ENCODE measurements at places on chromosomes 4 and X.

DNA sequence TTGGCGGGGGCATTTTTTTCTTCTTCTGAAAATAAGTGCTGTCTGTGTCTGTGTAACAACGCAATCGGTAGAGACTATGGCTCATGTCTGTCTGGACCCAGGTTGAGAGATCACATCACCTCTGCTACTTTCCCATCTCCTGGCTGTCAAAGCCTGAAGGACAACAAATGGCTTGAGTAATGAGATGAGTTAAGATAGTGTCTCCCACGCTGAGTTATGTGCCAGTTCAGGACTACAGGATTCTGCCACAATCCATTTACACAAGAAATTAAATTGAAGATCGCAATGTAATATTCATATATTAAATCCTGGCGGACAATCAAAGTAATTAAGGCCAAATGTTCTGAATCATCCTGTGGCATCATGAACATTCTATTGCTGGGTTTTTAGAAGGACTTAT is 16.5 kb upstream of the ARHGAP36 start:
- no peak for DNase-seq

GRCh38 chr4:79198951-79199587 is 126.8 kb downstream of the NAA11 start:
- no peak for DNase-seq

- DNase-seq, result no peak
Observed at GRCh38 chr4:26178854-26179253, 142.0 kb upstream of the RBPJ start.

DNA sequence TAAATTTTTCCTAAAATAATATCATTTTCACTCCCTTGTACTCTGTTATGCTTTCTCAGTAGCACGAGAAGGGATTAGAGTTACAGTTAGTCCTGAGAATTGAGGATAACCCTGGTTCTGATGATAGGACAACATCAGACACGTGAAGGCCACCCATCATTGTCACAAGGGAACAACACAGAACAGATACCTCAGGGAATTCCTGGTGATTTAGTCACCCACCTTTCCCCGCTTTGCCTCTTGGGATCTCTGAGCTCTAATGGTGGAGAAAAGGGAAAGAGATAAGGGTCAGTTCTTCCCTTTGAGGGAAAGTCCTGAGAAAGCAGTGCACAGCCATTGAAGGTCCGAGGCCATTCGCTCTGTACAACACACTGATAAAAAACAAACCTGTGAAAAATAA is 112.3 kb upstream of the GALNT7 start:
- DNase-seq, result no peak

DNA sequence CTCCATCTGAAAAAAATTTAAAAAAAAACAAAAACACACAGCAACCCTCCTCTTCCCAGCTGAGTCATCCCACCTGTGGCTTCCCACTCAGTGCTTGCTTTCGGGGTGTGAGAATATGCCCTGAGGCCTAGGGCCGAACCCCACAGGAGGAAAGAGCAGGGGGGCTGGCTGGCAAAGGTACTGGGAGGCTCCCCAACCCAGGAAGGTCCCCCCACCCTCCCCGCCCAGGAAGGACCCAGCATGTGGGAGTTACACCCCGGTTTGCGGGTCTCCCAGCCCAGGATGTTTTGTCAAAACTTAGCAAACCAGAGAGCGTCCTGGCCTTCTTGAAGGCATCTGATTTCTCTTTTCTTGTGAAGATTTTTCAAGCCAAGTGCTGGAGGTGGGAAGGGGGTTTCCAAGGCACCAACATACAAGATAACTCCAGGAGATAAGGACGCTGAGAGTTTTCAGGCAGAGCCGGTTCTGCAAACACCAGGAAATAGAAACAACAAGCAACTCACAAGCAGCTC is 25.7 kb upstream of the CSF2RA start:
- no peak for DNase-seq

DNA sequence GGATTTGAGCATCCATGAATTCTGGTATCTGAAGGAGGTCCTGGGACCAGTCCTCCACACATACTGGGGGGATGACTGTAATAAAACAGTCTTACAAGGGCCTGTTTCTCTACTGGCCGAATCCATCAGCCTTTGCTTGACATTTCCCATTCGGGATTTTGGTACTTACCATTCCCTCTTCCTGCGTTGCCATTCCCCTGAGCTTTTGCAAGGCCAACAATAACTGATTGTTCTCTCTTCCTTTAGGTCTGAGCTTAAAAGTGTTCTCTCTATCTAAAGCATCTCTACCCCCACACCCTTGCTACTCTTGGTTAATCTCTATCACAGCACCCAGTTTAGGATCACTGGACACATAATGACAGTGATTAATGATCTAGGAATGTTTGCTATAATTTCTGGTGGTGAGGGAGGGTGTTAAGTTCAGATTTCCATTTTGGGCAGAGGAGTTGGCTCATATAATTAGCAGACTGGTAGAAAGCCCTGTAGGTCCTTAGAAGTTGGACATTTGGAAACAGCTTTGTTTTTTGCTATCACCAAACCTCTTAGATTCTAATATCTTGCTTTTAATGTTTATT is 29.4 kb downstream of the TMA16 start:
- DNase-seq, result no peak

DNA sequence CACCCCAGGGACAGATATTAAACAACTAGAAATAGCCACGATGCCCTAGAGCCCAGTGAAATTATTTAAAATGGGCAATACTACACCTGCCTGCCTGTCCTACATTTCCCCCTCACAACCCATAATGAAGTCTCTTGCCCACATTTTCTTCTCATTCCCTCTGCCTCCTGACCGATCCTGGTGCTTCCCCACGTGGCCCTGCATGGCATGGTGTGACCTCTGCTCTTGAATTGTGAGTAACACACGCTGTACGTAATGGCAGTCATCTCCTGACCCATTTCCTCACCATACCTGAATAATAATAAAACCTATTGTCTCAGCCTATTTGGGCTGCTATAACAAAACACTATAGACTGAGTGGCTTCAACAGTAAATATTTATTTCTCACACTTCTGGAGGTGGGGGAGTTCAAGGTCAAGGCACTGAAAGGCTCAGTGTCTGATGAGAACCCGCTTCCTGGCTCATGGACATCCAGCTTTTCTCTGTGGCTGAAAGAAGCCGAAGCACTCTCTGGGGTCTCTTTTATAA is 77.0 kb upstream of the ENPP6 start:
- no peak for DNase-seq

DNA sequence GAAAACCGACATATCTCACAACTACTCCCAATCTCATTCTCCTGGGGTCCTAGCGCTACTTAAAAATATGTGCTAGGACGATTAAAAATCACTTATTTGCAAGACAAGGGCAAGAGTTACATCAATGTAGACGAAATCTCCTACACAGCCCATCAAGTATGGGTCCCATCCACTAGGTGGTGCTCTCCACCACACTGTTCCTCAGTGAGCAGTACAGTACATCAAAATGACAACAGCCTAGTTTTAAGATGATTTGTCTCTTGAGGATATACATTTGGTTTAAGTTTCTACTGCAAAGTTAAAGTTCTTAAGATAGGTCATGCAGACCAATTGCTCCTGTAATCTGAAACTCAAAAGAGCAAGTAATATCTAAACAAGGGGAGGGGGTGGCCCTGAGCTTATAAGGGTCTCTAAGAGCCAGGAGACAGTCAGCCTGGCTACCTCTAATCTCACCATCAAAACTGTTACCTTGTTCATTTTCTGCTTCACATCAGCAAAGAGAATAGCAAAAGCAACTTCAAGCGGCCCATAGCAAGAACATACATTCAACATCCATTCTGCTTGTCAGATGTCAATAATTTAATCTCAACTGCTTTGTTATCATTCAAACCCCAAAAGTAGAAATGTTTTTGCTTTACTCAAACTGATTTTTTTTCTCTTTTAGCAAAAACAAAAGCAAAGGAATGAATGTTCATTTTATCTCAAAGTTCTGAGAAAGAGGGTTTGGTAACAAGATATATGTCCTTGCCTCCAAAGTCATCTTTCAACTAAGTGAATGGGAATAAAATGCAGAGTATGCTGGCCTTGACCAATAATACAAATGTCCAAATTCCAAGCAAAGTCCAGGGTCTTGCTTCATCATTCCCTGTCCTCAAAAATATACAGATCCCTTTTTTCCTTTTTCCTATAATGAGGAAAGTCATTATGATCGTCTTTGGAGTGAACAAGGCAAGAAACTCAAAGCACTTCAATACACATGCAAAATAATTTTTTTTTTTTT is 53.1 kb downstream of the STX18 start:
- peak; percentile 55 for DNase-seq

DNA sequence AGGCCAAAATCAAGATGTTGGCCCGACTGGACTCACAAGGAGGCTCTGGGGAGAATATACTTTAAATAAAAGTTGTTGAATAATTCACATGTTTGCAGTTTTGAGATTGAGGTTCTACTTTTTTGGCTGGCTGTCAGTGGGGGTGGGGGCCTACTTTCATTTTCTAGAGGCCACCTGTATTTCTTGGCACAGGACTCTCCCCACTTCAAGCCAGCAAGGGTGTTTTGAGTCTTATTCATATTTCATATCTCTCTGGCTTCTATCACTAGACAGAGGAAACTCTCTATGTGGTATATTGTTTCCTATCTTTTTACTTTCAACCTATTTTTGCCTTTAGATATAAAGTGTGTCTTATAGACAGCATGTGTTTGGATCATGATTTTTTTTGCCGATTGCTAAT is 266.4 kb downstream of the PRR32 start:
- no peak for DNase-seq

GRCh38 chr4:12911750-12912358 is 572.3 kb downstream of the RAB28 start:
- DNase-seq, result no peak

DNA sequence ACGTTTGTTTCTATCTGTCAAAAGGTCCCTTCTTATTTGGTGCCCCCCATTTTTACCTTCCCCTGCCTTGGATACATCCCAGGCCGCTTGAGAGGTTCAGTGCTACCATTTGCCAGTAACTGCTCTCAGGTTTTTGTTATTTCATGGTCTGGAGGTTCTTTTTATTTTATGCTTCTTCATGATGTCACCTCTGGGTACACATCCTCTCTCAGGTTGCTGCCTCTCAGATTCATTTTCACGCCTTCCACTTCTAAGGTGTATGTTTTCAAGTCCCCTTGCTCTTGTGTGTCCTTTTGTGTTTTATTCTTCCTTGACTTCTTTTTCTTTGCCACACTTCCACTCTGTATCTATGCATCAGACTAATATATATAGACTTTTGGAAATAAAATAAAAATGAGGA is 640.1 kb upstream of the AADAT start:
- DNase-seq, result no peak

DNA sequence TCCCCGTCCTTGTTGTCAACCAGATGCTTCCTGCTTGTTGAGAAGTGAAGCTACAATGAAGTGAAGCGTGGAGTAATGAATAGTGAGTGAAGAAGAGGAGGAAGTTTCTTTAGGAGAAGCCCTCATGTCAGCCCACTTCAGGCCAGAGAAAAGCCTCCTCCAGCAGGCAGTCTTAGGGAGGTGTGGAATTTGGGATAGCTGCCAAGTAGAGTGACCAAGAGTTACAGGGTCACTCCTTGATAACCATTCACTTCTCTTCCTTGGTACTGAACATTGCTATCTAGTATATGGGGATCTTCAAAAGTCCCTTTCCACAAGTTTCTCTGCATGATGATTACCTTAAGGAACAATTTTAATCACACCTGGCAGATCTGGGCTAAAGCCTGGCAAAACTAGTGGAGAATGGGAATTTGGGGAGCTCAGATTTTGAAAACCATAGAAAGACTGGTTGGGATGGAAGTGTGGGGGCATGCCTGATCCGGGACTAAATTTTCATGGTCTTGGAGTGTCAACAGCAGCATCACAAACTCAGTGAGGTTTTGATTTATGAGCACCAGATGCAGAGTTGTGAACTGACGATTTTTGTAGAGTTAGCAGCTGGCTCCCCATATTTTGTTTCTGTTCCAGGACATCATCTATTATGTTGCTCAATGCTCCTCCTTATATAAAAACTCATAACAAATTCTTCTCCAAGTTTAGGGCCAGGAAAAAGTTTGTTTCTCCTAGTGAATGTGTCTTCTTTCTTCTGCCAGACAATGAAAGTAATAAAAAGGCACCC is 53.1 kb downstream of the IGSF1 start:
- no peak for DNase-seq

DNA sequence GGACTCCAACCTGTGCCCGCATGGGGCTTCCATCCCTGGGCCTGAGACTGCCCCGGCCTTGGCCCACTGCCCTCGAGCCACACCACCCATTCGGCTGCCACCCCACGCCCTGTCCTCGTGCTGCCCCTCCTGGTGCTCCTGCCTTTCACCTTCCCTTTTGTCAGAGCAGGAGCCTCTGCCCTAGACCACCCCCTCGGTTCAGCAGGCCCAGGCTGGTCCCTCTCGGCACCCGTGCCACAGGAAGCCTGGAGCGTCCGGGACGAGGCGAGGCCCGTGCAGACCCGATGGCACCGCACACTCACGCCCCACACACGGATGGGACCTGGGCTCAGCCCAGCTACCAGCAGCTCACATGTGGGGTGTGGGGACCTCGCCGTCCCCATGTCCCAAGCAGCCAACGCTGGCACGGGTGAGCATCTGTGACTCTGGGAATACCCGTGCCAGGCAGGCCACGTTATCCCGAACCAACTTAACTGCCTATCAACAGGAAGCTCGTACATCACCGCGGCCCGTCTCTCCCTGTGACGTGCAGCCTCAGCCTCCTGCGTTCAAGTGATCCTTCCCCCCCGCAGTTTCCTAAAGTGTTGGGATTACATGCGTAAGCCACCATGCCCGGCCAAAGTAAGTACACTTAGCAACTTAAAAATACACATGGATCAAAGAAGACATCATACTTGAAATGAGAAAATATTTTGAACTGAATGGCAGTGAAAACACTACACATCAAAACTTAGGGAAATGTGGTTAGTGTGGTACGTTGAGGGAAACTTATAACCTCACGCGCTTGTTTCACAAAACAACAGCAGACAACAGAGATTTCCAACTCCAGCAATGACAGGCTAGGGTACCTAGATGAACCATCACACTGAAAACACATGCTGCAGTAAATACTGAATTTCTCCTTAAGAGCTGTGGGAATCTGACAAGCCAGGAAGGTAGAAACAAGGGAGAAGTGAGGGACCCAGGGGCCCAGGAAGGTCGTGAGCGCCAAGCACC is 29.0 kb downstream of the LRPAP1 start:
- DNase-seq, result no peak

GRCh38 chr4:137343221-137343620 is 189.1 kb downstream of the PCDH18 start:
- DNase-seq, result no peak
